ENCODE measurements at places on chromosomes 3 and 15.

DNA sequence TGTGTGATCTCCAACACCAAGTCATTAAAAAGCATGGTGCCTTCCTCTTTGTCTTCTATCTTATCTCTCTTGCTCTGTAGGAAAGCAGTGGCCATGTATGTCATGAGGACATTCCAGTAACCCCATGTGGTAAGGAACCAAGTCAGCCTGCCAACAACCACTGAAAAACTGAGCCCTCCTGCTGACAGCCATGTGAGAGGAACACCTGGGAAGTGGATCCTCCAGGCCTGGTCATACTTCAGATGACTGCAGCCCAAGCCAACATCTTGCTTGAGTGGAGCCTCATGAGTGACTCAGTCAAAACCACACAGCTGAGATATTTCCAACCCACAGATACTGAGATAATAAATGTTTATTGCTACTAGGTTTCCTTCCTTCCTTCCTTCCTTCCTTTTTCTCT, 597.3 kb downstream of the ZIC1 start:
- no peak for DNase-seq

- no peak for DNase-seq
Measured at GRCh38 chr15:31372635-31373091, 46.0 kb downstream of the KLF13 start.

GRCh38 chr3:36824443-36824842, 60.1 kb upstream of the DCLK3 start:
- no peak for DNase-seq

DNA sequence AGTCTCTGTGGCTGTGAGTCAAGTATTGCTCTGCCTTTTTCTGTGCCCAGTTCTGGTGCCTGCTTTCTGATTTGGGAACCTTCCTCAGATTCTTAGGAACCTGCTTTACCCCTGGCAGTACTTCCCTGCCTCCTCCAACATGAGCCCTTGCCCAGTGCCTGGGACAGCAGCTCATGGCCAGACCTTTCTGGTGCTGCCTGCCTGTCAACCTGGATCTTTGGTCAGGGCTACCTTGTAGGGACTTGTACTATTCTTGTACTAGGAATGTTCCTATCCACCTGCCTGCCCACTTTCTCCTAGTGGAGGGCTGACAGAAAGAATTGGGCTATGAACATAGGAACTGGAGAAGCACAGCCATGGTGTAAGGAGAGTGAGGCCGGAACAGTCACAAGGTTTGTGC, 28.8 kb upstream of the EPHB1 start:
- DNase-seq: no peak

- DNase-seq: no peak
Measured at GRCh38 chr3:156233876-156234275, 113.5 kb downstream of the KCNAB1 start.

DNA sequence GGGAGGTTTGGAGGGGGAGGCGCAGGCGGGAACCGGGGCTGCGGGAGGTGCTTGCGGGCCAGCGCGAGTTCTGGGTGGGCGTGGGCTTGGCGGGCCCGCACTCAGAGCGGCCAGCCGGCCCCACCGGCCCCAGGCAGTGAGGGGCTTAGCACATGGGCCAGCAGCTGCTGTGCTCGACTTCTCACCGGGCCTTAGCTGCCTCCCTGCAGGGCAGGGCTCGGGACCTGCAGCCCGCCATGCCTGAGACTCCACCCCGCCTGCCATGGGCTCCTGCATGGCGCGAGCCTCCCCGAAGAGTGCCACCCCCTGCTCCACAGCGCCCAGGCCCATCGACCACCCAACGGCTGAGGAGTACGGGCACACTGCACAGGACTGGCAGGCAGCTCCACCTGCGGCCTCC, 98.6 kb upstream of the IGF1R start:
- DNase-seq: no peak

DNA sequence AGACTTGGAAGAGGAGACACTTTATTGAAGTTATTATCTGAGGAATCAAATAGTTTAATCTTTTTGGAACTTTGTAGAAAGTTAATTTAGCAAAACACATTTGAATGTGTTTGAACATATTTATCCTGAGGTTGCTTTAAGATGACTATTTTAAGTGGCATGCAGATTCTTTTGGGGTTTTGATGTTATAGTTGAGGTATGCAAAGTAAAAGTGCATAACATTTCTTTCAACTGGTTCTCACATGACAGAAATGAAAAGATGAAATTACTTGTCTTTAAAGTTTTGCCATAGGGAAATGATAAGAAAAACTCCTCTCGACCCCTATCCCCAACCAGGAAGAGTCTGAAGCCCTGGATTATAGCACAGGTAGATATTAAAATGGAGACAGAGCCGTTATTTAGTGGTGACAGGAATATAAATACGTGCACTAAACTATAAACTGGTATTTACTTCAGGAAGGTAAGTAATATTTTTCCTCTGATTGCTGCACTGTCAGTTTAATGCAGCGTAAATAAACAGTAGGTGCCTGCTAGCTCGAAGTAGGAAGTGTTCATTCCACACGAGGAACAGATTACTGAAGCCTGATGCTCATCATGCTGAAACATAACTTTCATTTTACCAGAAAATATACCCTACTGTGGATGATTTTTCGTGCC, 15.1 kb upstream of the SATB1 start:
- no peak for DNase-seq

DNA sequence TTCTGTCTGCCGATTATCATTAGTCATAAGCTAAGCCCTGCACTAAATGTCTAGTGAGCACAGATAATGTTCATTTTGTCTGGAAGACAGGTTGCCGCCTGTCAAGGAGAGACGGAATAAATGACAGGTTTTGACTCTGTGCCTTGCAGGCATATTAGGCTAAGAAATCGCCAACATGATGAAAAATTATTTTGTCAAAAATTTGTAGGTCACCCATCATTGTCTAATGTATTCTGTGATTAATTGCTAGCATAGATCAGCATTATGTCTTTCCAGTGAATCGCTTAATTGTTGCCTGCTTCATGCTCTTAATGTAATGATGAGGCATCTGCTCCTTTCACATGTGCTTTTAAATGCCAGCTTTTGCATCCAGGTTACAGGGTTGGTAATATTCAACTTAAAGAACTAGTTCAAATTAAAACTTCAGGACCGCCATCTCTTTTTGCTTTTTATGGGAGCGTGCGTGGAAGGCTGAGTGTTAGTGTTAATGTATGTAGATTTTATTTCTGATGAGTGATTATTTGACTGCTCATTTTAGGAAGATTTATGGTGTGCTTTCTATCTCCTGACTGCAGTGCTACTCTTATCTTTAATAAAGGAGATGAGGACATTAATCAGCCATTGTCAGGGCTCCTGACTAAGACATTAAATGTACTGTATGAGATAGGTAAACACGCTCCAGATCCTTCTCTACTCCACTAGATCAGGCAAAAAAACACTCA, 120.8 kb upstream of the MEIS2 start:
- DNase-seq: no peak

DNA sequence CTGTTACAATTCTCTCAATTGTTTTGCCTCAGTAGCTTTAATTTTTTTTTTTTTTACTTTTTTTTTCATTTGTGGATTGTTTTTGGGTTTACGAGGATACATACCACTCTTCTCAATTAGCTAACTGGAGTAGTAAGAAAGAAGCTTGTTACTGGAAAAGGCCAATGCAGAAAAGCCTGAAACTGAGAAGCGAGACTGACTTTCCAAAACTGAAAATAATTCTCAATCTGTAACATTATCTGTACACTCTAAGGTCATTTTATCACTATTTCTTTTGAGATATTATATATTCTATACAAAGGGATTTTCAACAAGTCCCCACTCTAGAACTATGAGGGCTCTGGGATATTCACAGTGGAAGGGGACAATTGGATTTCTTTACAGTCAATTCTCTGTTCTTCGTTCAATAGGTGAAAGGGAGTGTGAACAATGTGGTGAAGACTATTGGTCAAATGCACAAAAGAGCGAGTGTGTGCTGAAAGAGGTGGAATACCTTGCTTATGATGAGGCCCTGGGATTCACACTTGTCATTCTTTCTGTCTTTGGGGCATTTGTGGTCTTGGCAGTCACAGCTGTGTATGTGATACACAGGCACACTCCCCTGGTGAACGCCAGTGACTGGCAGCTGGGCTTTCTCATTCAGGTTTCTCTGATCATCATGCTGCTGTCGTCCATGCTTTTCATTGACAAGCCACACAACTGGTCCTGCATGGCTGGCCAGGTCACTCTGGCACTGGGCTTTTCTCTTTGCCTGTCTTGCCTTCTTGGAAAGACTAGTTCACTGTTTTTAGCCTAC, 83.9 kb upstream of the KCNAB1 start:
- DNase-seq: no peak

DNA sequence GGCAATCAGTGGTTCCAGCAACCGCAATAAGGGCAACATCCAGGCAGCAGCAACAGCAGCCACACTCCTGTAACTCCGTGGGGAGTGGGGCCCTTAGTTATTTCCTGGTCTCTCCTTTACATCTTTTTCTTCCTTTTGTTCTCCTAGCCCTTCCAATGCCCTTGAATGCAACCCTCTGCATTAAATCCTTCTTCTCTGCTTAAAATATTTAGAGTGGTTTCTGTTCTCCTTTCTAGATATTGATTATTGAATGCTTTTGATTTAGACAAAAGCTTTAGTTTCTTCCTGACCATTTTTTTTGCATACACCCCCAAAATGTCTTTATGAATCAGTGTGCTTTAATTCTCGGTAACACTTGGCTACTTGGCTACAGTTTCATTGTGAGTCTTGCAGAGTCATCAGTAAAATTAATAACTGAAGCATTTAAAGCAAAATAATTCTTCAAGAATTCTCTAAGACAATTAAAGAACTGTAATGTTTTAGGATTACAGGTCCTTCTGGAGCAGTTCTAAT, 586.1 kb downstream of the MECOM start:
- no peak for DNase-seq

GRCh38 chr3:189756582-189757078, 125.4 kb downstream of the TP63 start:
- DNase-seq: no peak

DNA sequence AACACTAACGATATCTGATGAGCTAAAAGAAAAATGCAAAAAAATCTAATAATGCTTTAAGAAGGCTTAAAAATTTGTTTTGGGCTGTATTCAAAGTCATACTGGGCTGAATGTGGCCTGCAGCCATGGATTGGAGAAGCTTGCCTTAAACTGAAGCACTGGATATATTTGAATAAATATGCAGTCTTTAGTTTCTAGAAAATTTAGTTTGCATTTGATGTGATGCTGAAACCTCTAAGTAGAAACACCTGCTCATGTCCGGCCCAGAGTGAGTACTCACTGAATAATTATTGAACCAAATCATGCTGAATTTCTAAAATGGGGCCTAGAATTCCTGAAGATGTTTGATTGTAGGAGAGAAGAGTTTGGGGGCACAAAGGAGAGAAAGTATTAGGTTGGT, 43.9 kb downstream of the ABHD5 start:
- no peak for DNase-seq

- DNase-seq: no peak
Measured at GRCh38 chr3:16337856-16338540, 73.0 kb downstream of the OXNAD1 start.

GRCh38 chr3:188635258-188636042, 481.5 kb downstream of the LPP start:
- DNase-seq: no peak

DNA sequence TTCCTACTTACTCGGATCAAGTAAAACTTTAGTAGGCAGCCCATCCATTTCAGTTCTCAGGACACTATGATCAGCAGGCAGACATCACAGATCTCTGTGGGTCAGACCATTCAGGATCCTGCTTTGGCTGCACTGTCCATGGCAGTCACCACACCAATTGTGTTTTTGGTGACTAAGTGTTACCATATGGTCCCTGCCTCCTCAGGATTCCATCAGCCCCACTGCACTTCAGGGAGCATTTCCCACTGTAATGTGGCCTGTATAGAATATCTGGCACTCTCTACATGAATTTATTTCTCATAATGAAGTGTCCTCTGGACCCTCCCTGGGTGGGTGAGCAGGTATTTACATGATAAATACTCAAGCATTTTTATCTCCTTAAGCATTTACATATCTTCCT, 41.3 kb downstream of the ZNF445 start:
- no peak for DNase-seq

DNA sequence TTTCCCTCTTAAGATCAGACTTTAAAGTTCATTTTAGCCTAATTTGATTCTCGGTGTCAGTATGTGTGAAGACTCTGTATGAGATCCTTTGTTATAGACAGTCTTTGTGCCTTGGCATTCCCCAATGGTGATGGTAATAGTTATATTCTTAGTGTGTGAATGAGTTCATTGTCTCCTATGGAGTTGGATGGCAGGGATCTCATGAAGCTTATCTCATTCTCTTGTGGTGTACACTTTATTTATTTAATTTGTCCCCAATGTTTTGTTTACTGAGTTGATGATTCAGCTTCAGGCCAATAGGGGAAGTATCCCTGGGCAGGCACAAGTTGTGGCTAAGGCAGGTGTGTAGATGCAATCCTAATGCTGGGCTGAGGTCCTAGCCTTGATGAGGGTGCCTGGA, 222.0 kb upstream of the DPPA4 start:
- no peak for DNase-seq

DNA sequence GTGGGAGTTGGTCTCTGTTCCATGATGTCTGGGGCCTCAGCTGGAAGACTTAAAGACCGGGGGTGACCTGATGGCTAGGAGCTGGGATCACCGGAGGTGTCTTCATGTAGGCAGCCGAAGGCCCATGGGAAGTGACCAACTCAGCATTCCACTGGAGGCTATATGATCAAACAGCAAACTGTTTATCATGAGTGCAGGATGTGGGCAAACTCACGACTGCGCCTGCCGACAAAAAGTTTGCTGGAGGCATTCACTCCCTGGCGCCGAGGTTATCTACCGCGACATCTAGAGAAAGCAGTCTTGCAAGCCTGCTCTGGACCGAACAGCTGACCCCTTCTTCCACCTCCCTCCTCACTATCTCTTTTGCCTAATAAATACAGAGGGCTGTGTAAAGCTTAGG, 62.7 kb upstream of the NR2C2 start:
- DNase-seq: no peak

DNA sequence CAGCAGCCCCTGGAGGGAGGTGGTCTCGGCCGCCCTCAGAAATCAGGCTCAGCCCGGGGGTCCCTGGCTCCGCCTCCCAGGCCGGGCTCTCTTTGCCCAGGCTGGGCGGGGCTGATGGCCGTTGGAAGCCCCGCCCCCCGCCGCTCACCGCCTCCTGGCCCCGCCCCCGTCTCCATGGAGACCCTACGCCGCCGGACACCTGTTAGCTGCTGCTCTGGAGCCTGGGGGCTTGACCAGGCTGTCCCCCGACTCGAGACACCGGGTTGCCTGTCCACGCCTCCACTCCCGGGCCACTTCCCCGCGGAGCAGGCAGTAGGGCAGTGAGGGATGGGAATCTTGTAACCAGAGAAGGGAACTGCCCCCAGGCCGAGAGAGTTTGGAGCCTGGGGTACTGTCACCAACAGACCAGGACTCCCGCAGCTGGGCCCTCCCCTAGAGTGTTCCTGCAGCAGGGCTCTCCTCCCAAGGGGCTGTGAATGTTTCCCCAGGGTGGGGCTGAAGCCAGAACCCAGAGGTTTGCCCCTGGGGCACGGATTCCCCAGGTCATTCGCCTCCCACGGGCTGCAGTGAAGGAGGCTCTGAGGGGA, 27.8 kb upstream of the RPL32 start:
- no peak for DNase-seq

DNA sequence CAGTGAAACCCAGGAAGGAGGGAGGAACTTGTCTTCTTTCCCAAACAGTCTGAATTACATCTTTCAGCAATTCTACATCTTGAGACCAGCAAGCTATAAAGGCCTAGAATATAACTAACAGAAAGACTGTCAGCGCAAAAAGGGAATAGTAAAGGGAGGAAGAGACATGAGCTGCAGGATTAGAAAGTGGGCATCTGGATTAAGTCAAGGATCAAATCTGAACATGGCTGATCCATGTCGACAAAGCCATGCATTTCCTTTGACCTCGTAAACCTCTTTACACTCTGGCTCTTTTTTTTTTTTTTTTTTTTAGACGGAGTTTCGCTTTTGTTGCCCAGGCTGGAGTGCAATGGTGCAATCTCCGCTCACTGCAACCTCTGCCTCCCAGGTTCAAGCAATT, 35.4 kb upstream of the KCNMB3 start:
- no peak for DNase-seq

Data from stimulated activated CD8-positive, alpha-beta memory T cell treated with anti-CD3 and anti-CD28 coated beads, Interleukin-4, amount 100 ng/mL, for 1 hour (primary cell).